A549 treated with ZK216348 at 1 μM for 4 hours (cell line): ENCODE measurements at places on chromosomes 4 and X. TPM values are rescaled to one million over a fixed set of nuclear protein-coding genes. Genes with fewer than 3 reads are reported as not detected.

MAGEA9B gene
- not detected in 5 replicates for total RNA-seq

MAGED4B gene
- total RNA-seq = 7.2 to 21.7 TPM (median 13.0 TPM) in 5 replicates

TEC gene
- 1.6 to 2.3 TPM (median 2.0 TPM) in 5 replicates for total RNA-seq

THAP9 gene
- 1.2 to 2.2 TPM (median 2.0 TPM) in 5 replicates for total RNA-seq
